ENCODE measurements at places on chromosomes 2 and 18. TPM values are rescaled to one million over a fixed set of nuclear protein-coding genes. Genes with fewer than 3 reads are reported as not detected.

ANKZF1 gene
- 25.8 TPM for total RNA-seq

RNF152 gene
- 9.0 TPM for total RNA-seq

VPS54 gene
- total RNA-seq = 26.8 TPM

NYAP2 gene
- total RNA-seq = 0.13 TPM

WDR35 gene
- 15.0 TPM for total RNA-seq

CDH19 gene
- 24.9 TPM for total RNA-seq

TCF23 gene
- 0.13 TPM for total RNA-seq

TMEFF2 gene
- total RNA-seq = 3.0 TPM
